B cell (primary cell): ENCODE measurements at places on chromosomes 7 and 10.

DNA sequence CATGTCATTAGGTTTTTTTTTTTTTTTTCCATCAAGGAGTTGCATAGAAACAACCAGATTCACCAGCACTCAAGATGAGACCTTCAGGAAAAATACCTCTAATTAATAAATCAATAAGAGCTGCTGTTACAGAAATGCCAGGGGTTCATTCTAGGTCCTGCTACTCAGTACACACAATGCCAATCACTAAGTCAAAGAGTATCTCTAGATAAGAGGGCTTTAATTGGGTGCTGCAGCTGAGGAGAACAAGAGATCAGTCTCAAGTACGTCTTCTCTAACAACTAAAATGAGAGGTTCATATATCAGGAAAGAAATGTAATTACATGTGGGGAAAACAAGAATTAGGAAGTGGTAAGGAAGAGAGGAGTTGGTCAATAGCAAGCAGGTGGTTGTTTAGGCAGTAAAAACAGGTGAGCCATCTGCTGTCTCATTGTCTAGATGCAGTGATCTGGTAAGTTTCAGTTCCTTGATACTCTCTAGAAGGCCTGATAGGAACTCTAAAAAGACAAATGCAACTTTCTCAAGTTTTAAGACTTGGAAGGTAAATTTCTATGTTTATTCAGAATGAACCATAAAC, 272.9 kb upstream of the ZWINT start:
- DNase-seq, result peak; percentile 63

GRCh38 chr7:158124671-158125079, 462.9 kb downstream of the PTPRN2 start:
- DNase-seq, result no peak

DNA sequence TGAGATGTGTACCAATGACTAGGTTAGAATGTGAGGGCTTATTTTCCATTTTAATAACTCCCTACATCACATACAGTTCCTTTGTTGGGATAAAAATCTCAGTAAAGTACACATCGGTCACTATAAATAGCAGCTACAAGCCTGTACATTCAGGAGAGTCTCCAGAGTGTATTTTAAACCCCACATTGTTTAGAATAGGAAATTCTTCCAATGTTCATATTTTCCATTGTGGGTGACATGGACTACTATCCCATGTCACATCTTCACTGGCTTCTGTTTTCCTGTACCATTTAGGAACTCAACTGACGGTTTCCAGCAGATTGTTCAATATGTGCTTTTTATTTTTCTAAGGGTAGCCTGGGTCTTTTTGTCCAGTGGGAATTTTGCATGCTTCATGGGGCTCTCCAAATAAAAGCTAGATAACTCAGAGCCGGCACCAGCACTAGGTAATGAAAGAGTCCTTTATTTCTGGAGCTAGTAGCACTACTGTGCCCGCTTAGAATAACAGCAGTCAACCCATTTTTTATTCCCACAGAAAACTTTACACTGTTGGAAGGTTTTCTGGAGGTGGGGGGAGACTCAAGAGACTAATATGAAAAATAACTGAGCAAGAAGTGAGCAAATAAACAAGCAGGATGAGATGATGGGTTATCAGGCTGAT, 100.5 kb downstream of the CALD1 start:
- no peak for DNase-seq

DNA sequence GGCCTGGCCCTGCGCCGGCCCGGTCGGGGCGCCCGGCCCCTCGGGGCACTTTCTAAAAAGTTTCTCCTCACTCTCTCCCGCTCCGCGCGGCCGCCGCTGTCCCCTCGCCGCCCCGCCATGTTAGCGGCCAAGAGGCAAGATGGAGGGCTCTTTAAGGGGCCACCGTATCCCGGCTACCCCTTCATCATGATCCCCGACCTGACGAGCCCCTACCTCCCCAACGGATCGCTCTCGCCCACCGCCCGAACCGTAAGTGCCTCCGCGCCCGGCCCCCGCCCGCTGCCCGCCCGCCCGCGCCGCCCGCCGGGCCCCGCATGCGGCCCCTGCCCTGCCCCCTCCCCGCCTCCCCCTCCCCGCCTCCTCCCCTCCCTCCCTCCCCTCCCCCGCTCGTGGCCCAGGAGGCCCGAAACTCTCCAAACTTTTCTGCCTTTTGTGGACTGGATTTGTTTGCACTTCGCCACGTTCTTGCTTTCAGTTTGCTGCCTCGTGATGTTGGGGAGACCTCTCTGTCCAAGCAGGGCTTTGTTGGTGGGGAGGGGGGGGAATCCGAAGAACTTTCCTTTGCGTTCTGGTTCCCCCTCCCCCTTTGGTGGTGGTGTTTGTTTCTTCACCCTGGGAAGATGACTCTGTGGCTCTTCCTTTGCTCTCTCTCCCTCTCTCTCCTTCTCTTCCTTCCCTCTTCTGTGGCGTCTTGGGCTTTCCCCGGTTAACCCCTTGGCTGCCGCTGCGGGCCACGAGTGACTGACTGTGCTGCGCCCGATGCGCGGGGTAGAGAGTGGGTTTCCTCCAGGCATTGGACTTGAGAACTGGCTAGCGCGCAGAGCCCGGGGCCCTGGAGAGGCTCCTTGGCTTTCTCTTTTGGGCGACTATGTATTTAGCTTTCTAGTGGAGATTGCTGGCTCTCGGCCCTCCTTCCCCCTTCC, 1.6 kb downstream of the TCF7L2 start:
- DNase-seq, result peak; percentile 54

DNA sequence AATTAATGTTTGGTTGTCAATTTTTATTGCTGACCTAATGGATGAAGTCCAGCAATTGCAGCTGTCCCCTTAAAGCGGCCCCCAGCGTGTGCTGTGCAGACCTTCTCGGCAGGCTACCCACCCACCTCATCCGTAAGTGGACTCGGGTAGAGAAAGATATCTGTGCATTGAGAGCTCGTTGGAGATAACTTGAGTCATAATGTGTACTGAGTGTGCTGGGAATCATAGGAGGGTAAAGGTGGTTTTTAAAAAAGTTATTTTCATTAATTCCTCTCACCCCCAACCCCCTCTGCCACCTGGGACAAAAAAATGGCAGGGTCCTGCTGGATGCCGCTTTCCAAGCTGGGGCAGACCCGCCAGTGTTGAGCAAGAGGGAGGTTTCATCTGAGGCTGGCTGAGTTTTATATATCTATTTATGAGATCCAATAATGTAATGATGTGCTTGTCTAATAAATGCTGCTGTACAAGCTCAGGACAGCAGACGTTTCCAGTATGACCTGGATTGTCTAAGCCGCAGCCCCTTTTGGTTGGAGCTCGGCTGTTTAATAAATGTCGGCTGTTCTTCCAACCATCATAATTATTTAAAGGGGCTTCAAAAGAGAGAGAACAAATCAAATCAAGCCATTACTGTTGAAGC, 119.1 kb downstream of the NKX6-2 start:
- no peak for DNase-seq

- DNase-seq, result no peak
Measured at GRCh38 chr10:104894681-104895080, 253.6 kb downstream of the SORCS3 start.

- DNase-seq, result no peak
Measured at GRCh38 chr7:138514044-138514443, 54.0 kb downstream of the TRIM24 start.

DNA sequence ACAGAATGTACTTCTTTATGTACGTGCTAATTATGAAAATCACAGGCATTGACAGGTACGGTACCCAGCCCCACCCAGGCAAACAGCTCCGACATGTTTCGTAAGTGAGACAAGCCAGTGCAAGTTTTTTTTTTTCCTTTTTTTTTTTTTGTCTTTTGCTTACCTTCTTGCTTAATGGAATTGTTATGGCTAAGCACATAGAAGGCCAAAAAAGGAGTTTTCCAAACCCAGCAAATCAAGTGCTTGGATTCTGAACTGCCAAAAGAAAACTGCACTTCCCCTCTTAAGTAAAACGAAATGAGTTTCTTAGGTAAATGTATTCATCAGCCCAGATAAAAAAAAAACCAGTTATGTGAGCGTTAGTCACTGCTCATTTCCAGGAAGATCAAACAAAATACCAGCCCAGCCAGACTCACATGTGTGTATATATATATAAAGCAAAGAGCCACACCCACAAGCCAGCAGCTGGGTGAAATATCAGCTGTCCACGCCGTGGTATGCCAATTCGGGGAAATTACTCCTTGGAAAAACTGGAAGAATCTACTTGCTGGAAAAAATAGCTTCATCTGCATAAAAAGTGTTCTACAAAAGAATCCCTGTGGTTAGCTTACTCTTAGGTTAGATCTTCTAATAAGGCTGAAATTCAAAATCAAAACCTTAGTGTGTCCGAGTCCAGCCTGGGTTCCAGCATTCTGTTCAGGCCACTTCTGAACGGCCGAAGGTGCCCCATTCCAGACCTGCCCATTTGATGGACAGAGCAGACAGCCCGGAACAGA, 8.0 kb downstream of the KLF6 start:
- DNase-seq, result peak; percentile 32

DNA sequence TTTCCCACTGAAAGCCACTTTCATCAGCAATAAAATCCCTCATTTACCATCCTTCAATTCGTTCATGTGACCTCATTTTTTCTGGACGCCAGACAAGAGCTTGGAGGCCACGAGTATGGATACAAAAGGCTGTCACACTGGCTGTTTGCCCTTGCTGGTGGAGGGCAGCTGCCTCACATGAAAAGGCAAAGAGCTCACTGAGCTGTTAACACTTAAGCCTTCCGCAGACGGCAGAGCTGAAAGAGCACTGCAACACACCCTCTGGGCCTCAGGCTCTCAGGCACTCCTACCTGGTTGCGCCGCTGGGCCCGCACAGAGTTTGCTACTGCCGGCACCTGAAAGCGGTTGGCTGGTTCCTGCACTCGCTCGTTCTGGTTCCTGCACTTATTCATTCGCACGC, 193.5 kb downstream of the CFTR start:
- no peak for DNase-seq

- no peak for DNase-seq
Measured at GRCh38 chr7:88015309-88015708, 81.3 kb downstream of the ADAM22 start.

DNA sequence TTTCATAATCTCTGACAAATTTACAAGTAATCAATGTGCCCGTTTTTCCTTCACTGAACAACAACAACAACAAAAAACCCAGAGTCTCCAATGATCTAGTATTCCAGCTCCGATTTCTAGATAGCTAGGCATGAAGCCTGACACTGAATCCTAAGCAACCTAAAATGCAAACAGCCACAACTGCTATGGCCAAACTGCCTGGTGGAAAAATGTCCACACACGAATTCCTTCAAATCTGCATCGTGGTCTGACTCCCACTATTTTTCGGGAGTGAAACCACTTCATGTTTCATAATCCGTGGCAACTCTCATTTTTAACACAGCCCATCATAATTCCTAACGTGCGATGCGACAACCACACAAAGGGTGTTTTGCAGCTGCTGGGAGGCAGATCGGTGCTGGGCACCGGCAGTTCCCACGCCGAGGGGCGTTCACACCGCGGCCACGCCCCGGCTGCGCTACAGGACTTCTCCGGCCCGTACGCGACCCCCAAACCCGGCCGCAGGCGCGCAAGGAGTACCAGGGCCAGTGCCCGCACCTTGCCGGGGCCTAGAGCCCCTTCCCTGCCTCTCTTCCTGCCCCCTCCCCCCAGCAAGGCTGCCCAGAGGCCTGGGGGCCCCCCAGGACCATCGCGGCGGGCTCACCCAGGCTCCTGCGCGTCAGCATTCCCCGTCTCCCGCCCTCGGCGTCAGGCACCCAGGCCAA, 814 bp downstream of the RUFY2 start:
- DNase-seq, result no peak

- no peak for DNase-seq
Measured at GRCh38 chr7:104938741-104939390, 75.1 kb upstream of the KMT2E start.

GRCh38 chr10:89303161-89303560, 1.3 kb downstream of the IFIT2 start:
- no peak for DNase-seq

GRCh38 chr10:59375990-59376389, 13.6 kb upstream of the FAM13C start:
- DNase-seq, result no peak

GRCh38 chr7:90910136-90910535, 314.0 kb downstream of the CDK14 start:
- DNase-seq, result no peak

DNA sequence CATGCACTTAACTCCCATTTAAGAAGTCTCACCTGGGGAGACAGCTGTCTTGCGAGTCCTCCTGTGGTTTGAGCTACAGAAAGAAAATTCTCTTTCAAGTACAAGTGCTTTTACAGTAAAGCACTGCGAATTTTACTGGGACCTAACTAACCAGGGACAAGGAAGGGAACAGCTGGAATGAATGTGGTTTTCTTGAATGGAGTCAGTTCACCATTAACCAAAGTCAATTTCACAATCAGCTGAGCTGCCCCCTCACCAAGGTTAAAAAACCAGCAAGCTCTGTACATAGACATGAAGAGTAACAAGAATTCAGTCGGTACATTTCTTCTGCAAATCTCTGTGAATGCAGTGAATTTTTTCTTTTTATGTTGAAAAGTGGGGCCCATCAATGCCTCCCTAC, 56.3 kb downstream of the GFRA1 start:
- DNase-seq, result no peak

- peak; percentile 71 for DNase-seq
Measured at GRCh38 chr10:124734311-124735166, 9.6 kb downstream of the FAM53B start.

GRCh38 chr7:43592326-43592725, 9.4 kb downstream of the STK17A start:
- no peak for DNase-seq

- DNase-seq, result no peak
Measured at GRCh38 chr10:89248990-89249389, 2.6 kb downstream of the LIPA start.

DNA sequence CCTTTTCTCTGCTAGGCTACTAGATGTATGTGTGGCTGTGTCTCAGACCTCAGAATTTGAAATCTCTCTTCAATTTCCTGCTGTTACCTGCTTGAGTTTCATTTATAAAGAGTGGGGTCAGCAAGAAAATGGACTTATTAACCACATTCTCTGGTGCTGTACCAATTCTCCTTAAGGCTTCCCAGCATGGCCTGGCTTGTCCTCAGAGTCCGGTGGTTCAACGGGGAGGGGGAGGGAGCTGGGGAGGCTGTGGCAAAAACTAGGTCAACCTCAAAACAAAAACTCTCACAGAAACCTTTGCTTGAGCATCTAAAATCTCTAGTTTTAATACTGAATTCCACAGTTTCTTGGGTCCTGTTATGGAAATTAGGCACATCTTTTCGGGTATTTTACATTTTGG, 389.1 kb upstream of the COBL start:
- DNase-seq, result no peak
